ENCODE measurements at places on chromosomes 1 and 21.

- no peak for DNase-seq
Observed at GRCh38 chr1:22750685-22751051, 40.0 kb downstream of the EPHB2 start.

DNA sequence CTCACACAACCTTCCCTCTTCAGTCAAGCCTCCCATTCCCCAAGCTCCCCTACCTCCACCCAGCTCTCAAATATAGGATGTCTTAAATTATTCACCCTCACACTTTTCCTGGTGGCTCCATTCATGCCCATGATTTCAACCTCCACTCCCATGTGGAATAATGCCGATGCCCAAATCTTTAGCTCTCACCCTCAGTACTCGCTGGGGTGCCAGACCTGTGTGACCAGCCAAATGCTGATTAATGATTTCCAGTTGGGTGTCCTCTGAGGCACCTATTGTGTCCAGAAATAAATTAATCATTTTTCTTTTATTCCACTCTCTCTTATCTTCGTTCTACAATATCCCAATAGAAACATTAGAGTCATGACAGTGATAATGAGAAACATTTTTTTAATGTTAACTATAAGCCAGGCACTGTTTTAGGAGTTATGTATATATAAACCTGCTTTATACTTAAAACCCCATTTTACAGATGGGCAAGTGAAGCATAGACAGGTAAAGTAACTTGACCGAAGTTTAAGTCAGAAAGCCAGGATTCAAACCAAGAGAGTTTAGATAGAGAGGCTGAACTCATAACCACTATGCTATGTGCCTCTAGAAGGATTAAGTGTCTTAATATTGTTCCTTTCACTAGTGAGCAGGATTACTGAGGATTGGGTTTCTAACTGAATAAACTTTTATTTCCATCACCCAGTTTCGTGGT, 209.7 kb downstream of the DUSP10 start:
- DNase-seq, result no peak

- peak; percentile 74 for DNase-seq
Observed at GRCh38 chr1:234969581-234970400, 158.8 kb downstream of the TOMM20 start.

- DNase-seq, result no peak
Observed at GRCh38 chr21:39688010-39688409, 57.0 kb upstream of the IGSF5 start.

DNA sequence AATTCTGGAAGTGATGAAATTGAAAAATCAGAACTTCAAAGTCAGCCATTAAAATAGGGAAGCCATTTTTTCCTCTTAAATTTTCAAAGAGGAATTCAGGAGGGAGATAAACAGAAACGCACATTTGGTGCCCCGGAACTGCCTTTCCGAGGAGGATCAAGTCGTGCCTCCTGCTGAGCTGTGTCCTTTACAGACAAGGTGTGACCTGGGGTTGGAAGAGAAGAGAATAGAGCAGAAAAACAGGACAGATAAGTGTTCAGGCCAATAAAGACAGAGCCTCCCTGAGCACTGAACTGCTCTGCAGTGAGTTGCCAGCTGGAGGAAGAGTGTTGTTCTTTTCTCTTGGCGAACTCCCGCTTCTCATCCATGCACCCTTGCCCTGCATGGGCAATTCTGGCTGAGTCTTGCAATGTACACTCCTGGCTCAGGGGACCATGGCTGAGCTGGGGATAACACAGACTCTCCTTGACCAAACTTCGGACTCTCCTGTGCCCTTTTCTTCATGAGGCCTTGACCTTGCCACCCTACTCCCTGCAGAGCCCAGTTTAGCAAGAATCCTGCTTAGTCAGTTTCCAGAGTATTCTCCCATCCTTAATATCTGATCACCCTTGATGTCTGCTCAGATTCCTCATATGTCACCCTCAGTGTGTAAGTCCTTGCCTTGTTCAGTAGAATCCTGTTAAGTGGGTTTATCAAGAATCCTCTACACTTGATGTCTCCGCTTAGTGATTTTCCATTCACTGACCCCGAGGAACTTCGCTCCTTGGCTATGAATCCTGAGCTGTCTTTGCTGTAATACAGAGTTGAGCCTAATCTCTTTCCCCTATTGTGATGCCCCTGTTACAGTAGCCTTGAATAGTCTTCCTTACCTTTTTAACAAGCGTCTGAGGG, 1.3 kb upstream of the MTARC1 start:
- DNase-seq, result no peak

DNA sequence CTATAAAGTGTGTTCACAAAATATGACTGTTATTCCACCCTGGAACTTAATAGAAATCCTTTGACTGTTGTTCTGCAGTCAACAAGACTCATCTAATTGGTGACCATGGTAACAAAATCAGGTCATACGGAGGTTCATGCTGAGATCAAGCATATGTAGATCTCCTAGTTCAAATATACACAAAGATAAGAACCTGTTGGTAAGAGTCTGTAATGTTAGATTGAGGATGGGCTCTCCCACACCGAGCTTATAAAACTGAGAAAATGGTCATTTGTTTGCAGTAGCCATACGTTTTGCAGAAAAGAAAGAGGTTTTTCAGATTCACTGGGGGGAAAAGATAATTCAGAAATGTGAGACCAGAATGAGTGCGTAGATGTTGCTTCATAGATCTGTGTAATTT, 468.1 kb downstream of the RPS6KC1 start:
- no peak for DNase-seq

Data from dorsolateral prefrontal cortex (tissue), 122 donors.